H9 (cell line): ENCODE measurements at places on chromosomes 12 and 14. TPM values are rescaled to one million over a fixed set of nuclear protein-coding genes. Genes with fewer than 3 reads are reported as not detected.

Gene GAS2L3
- 11.7 and 15.8 TPM in 2 replicates for total RNA-seq

Gene NANOG
- total RNA-seq: 199 and 211 TPM in 2 replicates

Gene NRIP2
- total RNA-seq: 0.15 TPM in 2 replicates

Gene SETD3
- 53.7 and 56.7 TPM in 2 replicates for total RNA-seq

Gene SMCO2
- total RNA-seq: 0.20 TPM in 2 replicates

Gene C1S
- 3.4 and 4.2 TPM in 2 replicates for total RNA-seq

Gene PTPRB
- 1.2 and 1.4 TPM in 2 replicates for total RNA-seq
